MV-4-11 (cell line): ENCODE measurements at places on chromosomes 13 and 19.
A peak's percentile ranks its signal among the peaks of the same experiment; 100 is the strongest.

DNA sequence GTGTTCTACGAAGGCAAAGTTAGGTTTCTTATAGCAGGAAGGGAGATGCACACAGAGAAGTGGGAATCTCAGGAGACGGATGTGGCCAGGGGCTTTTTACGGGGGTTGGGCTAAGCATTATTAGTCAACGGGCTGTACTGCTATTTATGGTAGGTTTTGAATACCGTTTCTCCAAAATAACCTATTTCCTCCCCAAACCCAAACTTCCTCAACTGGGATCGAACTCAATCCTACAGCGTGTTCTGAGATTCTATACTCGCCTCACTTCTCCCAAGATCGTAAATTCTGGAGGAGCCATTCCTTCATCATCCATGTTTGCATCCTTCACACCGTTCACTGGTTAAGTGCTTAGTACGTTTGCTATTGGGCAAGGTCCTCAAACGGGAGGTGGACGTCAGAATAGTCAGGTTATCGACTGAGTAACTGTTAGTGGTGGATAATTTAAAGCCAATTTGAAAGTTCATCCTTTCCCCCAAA lies 1.2 kb upstream of the TRIM13 start:
- peak; percentile 79 for DNase-seq

DNA sequence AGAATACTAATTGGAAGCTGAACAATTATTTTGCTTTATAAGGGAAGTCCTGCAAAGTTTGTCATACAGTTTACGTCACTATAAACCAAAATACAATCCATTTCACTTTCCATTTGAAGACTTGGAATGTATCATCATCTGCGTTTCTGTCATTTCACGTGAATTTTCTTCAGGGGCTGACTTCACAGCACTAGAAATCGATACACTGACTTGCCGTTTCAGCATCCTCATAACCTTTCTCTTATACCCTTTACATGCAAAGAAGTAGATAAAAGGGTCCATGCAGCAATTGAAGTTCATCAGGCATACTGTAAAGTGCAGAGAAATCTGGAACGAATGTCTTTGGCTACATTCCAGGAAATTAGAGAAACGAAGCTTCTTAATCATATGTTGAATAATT lies 12.2 kb downstream of the GPR183 start:
- DNase-seq = no peak

- peak; percentile 94 for DNase-seq
Measured at GRCh38 chr19:10334588-10335351, 1.4 kb upstream of the RAVER1 start.

GRCh38 chr13:95505265-95505664 lies 47.3 kb upstream of the CLDN10 start:
- no peak for DNase-seq

- no peak for DNase-seq
Measured at GRCh38 chr13:75195495-75196146, 286.3 kb downstream of the TBC1D4 start.

GRCh38 chr13:113351514-113352026 lies 12.4 kb downstream of the GRTP1 start:
- DNase-seq = no peak

GRCh38 chr19:5308451-5309437 lies 31.9 kb downstream of the PTPRS start:
- DNase-seq = no peak

GRCh38 chr19:8699908-8700307 lies 1.3 kb upstream of the ACTL9 start:
- no peak for DNase-seq

DNA sequence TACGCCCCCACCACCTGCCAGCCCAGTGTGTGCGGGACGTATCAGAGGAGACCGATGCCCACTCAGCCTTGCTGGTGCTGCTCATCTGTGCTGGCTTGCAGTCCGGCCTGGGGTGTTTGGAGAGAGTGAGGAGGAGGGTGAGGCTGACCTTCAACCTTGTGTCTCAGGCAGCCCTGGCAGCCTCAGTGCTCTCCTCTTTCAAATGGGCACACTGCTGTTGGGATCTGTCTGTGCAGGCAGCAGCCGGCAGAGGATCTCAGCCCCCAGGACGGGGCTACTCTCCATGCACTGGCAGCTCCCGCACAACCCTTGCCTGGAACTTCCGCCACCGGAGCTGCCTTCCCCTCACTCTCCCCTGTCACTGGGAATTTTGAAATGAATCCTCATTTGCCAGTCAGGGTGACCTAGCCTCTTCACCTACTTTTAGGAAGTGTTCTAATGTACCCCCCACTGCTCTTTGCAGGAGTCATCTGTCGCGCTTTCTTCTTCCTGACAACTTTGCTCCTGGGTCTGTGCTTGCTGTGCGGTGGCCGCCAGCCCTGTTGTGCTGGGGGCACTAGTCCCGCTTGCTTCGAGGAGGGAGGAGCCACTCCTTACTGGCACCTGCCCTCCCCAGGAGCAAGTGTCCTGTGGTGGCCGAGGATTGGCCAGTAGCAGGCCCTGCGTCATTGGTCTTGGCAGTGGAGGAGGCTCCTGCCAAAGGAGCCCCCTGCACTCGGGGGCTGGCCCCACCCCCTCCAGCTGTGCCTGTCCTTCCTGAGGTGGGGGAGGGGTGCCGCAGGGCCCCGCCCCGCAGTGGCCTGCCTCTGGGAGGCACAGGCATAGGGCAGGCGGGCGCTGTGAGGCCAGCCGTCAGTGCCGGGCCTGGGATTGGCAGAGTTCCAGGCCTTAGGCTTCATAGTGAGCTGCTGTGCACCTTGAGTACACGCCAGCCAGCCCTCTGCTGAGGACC lies 53.4 kb downstream of the TSSK6 start:
- DNase-seq = no peak

- DNase-seq = no peak
Measured at GRCh38 chr13:39855236-39855635, 199.8 kb downstream of the COG6 start.

- no peak for DNase-seq
Measured at GRCh38 chr13:33611121-33611805, 206.7 kb upstream of the RFC3 start.

DNA sequence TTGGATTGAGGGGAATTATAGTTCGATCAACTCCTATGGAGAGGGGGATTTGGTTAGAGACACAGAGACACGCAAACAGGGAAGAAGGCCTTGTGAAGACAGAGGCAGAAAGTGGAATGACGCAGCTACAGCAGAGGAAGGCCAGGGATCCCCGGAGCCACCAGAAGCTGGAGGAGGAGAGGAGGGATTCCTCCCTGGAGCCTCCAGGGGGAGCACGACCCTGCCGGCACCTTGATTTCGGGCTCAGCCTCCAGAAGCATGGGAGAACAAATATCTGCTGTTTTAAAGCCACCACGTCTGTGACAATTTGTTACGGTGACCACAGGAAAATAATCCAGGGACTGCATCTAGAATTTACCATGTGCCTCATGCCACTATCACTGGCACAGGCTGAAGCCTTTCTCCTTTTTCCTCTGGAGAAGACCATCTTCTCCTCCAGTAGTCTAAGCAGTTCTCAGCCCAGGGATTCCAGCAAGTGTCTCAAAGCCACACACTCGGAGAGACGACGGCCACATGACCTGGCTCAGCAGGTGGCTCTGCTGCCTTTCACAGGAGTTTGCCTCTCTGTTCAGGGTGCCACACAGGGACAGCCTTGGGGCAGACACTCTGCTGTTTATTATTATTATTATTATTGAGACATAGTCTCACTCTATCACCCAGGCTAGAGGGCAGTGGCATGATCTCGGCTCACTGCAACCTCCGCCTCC lies 39.9 kb upstream of the CCNE1 start:
- DNase-seq = peak; percentile 25
